ENCODE measurements at places on chromosomes 1 and 21.

DNA sequence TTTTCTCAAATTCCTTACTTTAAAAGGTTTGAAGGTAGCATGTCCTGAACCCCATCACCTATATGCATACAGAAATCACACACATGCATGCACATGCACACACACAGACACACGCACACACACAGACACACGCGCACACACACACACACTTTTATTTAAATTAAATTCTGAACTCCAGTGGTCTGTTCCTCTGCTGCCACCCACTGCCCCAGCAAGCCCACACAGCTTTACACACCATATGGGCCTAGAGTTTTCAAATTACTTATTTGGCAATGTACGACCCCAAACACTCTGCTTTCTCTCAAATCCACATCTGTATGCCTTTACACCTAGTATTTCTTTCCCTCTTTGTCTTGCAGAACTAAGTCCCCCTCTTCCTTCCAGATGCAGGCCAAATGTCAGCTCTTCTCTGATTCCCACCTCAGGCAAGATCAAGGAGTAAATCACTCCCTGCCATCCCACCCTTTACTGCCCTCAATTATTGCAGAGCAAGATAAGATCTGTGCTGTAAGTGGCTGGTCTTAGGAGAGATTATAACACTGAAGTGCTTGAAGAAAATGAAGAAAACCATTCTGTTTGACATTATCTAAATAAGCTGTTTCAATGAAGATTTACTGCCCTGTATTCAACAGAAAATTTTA lies 429.9 kb upstream of the CXADR start:
- no peak for DNase-seq

DNA sequence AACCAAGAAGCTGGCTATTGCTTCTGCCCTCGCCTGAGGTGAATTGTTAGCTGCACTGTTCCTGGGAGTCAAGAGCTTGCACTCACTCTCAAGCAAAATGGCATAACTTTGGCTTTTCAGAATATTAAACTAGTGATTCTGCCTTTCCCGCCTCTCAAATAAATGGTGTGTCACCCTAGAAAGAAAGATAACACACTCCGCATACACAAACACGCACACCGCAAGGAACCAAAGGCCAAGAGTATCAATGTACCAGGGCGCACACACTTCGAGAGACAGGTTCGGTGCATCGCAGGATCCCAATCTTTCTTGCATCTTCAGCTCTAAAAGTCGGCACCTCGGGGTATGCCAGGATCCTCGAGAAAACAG lies 470 bp upstream of the RTCA start:
- DNase-seq: no peak

DNA sequence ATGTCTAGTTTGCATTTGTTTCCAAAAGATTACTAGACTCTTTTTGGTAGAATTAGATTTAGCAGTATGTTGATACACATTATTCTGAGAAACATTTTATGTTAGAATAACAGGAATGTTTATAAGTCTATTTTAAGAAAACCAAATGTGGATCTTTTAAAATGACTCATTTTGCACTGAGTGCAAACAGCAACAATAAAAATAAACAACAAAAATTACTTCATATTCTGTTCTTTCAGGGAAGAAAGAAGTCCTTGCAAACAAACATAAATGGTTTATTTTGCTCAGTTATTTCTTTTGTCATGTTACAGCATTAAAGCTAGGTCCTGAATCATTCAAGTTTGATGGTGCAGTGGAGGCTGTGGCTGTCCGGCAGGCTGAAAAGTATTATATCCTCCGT lies 106.8 kb upstream of the TENT5C start:
- DNase-seq: no peak

DNA sequence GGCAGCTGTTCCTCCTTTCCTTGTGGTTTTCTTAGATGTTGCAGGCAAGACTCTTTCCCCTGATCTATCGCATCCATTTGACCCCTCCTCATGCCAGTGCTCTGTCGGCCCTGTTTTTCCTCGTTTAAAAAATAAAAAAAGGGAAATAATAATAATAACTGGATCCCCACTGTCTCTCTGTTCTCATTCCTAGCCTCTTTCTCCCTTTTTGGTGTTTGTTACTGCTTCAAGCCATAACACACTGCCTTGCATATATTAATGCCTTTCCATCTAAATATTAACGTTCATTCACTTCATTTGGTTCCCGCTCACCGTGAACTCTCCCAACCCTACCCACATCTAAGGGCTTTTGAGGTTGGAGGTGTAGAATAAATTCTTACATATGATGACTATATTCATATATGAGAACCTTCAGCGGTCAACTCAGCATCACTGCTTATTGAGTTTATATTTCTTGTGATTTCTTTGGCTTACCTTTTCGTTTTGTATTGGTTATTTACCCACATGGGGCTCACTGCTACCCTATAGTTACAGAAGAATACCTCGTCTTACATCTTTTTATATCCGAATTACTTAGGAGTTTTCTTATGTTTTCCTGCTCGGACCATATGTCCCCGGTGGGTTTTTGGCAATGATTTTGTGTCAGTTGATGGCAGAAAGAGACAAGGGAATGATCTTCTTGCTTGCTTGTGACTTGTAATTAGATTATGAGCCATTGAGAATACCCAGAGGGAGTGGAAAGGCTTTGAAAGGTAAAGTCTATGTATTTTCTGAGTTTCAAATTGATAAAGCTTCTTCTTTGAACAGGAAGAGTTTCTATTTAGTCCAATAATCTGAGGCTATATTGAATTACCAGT lies 805 bp downstream of the ATG4C start:
- DNase-seq: no peak

- no peak for DNase-seq
These were observed 186.4 kb upstream of the ZNHIT6 start for GRCh38 chr1:85894651-85895050.

GRCh38 chr1:172657586-172657985 lies 1.3 kb upstream of the FASLG start:
- no peak for DNase-seq

DNA sequence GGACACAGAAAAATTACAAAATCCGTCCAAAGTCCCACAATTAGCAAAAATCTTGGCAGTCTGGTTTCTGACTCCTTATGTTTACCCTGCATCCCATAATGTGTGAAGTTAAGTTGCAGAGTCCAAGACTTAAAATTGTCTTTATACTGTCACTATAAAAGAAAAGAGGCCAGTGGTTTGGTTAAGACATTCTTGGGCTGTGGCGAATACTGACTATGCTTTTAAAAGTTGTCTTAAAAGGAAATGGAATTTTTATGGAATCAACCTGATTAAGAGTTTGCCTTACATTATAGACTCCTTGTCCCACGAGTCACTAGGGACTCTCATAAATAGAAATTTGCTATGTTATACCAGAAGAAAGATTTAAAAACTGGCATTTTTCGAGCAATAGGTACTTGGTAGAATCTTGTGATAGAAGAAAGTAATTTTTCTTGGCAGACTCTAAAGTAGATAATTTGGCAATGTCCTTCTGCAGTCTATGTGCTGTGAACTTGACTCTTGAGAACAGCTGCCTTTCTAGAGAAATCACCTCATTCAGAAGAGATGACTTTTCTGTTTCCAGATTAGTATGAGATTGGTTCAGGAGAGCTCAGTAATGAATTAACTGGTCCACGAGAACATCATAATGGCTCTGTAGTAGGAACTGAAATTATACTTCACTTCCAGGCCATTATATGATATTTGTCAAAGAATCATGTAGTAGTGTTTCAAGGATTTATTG lies 31.8 kb downstream of the NTNG1 start:
- no peak for DNase-seq

- no peak for DNase-seq
These were observed 3.8 kb upstream of the SLC26A9 start for GRCh38 chr1:205947024-205947423.

- DNase-seq: peak; percentile 50
These were observed at the start of gene KIAA0040 for GRCh38 chr1:175192630-175193526. Gene KIAA0040, minus strand, starts transcription at chr1:175192776. Its CDS starts 31,763 bp downstream, at chr1:175161013.

- no peak for DNase-seq
These were observed at the start of gene TFAP2E for GRCh38 chr1:35573198-35574124. Gene TFAP2E, plus strand, starts transcription at chr1:35573314. Its CDS starts 264 bp downstream, at chr1:35573578.

- DNase-seq: no peak
These were observed 11.8 kb upstream of the RPL5 start for GRCh38 chr1:92820024-92820423.

GRCh38 chr1:211734791-211735190 lies 59.4 kb upstream of the NEK2 start:
- no peak for DNase-seq

GRCh38 chr1:170558731-170559130 lies 26.8 kb downstream of the GORAB start:
- DNase-seq: no peak

DNA sequence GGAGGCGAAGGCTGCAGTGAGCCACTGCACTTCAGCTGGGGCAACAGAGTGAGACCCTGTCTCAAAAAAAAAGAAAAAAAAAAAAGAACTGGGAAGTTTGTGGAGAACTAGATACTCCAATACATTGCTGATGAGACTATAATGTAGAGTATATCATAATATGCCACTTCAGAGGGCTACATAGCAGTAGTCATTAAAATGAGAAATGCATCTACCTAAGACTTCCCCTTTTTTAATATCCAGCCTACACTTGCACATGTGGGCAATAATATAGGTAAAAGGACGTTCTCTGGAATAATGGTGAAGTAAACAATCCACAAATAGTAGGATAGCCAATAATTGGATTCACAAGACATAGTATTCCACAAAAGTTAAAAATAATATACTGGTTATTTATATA lies 311.0 kb downstream of the HLX start:
- no peak for DNase-seq

DNA sequence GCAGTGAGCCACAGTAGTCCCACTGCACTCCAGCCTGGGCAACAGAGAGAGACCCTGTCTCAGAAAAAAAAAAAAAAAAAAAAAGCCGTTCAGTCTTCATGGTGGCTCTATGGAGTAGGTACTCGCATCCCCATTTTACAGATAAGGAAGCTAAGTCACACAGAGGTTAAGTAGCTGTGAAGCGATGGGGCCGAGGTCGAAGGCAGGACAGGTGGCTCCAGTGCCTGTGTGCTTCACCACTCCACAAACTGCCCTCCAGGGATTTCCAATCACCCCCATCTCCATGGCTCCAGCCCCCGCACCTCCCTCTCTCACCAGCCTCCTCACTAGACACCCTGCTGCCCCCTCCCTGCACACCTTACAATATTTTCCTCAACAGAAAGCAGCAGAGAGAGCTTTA lies 61.9 kb downstream of the SYF2 start:
- no peak for DNase-seq

DNA sequence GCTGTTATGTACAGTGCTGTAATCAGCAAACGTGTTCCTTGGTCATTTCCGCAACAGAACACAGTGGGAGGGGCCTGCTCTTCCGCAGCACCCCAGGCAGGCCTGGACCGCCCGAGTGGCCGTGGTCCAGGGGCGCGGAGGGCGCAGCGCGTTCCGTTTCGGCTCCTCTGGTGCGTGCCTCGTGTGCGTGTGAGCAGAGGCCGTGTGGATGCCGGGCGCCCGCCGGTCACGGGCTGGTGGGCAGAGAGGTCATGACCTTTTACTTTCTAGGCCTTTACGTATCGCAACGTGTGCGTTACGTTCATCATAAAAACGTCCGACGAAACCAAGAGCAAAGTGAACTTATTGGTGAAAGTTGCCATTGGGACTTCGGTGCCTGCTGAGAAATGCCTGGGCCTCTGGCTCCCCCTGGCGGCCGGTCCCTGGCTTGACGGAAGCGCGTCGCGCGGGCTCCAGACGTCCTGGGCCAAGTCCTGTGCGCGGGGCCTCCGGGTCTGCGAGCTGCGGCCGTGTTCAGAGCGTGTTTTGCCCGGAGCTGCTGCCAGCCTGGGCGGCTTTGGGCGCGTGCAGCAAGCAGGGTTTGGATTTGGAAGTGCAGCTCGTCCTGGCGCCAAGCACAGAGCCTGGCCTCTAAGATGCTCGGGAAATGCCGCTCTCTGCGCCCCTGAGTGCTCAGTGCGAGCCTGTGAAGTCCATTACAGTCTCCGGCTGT lies 34.4 kb downstream of the COL18A1 start:
- DNase-seq: peak; percentile 70

DNA sequence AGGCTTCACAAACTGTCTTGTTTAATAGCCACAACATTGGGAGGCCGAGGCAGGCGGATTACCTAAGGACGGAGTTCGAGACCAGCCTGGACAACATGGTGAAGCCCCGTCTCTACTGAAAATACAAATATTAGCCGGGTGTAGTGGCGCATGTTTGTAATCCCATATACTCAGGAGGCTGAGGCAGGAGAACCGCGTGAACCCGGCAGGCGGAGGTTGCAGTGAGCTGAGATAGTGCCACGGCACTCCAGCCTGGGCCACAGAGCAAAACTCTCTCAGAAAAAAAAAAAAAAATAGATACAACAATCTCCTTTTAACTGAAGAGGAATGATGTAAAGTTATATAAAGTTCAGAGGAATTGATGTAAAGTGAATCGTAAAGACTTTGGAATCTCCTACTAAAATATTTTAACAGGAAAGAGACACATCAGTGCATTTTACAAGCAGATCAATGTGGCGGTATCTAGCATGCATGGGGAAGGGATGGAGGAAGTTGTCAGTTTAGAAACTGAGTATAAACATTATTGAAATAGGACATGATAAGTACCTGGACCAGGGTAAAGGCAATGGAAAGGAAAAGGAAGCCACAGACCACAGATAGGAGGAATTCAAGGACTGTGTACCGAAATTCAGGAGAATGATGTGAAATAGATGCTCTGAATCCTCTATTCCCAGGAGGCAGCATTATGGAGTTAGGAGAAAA lies 41.5 kb downstream of the PTPRC start:
- no peak for DNase-seq

- DNase-seq: no peak
These were observed 16.8 kb downstream of the STRIP1 start for GRCh38 chr1:110051262-110051648.

- DNase-seq: no peak
These were observed 149.0 kb upstream of the RAB4A start for GRCh38 chr1:229121845-229122436.

- no peak for DNase-seq
These were observed 74.3 kb downstream of the MPZL1 start for GRCh38 chr1:167795810-167796740.

DNA sequence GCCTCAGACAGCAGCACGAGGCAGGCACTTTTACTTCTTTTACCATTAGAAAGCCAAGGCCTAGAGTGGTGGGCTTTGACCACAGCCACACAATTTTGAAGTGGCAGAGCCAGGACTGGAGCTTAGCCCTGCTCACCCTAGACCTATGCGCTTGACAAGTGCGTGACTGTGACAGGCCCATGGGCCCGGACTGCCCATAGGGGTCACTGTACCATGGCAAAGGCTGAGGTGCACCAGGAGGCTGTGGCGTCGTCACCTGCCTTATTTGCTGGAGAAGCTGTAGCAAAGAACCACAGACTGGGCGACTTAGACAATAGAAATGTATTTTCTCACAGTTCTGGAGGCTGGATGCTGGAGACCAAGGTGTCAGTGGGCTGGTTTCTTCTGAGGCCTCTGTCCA lies 2.6 kb upstream of the TMEM82 start:
- no peak for DNase-seq

GRCh38 chr21:35201288-35201687 lies 152.2 kb upstream of the RUNX1 start:
- DNase-seq: no peak

DNA sequence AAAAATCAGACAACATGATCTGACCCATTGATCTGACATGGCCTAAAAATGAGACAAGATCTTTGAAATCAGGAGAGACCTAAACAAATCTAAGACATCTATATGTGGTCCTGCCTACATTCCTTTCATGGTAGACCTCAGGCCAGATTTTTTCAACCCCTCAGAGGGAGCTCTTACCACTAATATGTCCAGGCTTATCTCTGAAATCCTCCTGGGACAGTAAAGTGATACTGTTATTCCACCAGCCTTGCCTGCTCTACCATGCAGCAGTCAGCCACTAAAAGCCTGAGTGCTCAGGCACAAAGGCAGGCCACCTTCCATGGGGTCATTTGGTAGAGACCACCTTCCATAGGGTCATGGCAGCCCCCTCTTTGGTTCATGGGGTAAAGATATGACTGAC lies 126.9 kb downstream of the TBX15 start:
- DNase-seq: no peak

GRCh38 chr1:68111519-68112436 lies 61.4 kb upstream of the DIRAS3 start:
- no peak for DNase-seq
